ENCODE measurements at places on chromosomes 4 and X.

- DNase-seq: no peak
Observed at GRCh38 chrX:57901466-57901865, 8.8 kb downstream of the ZXDA start.

GRCh38 chr4:75179510-75179909, 246.6 kb downstream of the PARM1 start:
- DNase-seq: no peak

GRCh38 chrX:153504445-153505016, 9.8 kb downstream of the BGN start:
- DNase-seq: no peak

DNA sequence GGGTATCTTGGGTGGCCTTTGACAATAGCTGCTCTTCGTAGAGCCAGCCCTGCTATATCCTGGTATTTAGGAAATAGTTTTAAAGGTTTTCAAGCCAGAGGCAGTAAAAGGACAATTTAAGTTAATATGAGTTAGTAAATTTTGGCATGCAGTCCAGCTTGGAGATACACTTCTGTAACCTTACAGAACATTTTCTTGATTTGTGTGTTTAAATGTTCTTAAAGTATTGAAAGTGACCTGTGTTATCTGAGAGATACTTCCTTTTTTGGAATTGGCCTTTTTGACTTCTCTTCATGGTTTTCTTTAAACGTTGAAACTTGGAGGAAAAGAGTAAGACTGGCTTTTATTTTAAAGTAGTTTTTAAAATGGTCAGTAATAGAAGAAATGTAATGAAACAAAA, 25.5 kb downstream of the PDLIM5 start:
- no peak for DNase-seq

DNA sequence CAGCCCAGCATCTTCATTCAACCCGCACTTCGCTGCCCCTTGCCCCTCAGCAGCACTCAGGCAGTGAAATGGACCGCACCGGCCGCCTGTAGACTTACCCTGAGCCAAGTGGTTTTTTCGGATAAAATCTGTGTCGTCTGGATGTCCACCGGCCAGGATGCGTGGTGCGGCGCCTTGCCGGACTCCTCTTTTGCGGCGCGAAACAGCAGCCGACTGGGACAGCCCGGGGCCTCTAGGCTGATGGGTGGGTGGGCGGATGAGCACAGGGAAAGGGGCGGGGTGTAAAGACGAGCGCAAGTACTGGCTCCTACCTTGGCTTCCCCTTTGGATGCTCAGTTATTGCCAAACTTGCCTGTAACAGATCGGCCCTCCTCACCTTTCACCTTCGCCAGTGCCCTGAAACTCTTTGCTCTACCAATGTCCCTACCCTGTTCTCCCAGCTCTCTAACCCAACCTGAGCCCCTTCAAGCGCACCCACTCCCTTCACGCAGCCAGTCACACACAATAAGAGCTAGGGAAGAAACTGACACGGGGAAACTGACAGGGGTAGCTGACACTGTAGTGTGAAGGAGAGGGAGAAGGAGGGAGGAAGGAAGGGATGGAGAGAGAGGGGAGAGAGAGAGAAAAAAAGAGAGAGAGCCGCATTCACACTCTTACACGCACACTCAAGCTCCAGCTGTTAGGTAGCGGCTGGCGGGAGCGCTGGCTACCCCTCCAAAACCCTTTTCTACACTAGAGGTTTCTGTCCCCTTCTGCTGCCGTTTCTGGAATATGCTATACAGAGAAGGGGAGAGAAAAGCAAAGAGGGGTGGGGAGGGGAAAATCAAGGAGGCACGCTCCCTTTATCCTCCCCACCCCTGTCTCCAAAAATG, 559 bp downstream of the TRPC5 start:
- no peak for DNase-seq

DNA sequence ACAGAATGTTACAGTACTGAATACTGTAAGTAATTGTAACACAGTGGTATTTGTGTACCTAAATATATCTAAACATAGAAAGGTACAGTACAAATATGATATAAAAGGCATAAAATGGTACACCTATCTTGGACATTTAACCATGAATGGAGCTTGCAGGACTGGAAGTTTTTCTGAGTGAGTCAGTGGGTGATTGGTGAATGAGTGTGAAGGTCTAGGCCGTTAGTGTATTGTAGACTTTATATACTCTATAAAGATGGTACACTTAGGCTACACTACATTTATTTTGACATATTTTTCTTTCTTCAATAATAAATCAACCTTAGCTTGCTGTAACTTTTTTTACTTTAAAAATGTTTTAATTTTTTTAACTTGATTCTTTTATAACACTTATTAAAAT, 422.5 kb upstream of the FSTL5 start:
- peak; percentile 0 for DNase-seq

GRCh38 chrX:68894513-68895340, 65.9 kb downstream of the EFNB1 start:
- peak; percentile 20 for DNase-seq

DNA sequence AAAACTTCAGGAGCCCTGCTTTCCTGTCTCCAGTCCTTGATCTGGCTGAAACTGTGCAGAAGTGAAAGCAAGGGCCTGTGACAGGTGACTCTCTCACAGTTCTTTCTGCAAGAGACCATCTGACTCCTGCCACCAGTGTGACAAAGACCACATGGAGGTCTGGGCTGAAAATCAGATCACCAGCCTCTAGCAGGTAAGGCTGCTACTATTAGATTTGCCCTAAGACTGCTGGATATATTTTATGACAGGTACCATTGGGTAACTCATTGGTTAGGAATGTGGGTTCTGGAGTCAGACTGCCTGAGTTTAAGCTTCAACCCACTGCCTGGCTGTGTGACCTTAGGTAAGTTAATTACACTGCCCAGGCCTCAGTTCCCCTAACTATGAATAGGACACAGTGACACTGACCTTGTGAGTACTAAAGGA, 163.3 kb upstream of the SLC7A11 start:
- no peak for DNase-seq

DNA sequence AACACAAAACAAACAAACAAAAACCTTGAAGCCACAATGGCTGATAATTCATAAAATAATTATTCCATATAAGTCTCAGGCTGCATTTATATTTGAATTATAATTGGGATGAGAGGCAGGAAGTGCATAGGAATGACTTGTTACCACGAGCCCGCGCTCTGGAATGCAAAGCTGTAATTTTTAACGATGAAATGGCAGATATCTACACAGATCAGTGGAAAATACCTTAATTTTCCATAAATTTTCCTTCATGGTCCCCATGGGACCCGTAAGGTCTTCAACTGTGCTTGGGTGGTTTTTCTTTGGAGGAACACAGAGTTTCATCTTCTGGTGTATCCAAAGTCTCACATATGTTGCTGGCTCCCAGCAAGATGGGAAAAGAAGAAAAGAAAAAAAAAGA, 226.8 kb downstream of the SHOX start:
- peak; percentile 53 for DNase-seq

DNA sequence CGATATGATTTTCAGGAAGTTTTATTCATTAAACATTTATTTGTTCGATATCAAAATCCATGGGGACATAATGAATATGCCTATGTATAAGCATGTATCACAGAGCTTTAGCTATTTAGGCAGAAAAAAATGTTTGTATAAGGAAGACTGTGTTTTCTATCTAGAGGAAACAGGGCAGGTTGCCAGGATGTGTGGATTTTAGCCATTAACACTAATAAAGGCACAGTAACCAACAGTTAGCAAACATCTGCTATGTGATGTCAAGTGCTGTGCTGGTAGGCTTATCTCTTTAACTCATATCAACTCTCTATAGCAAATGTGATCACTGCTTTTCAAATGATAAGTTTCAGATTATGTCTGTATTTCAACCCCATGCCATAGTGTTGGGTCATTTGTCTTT, 708.9 kb upstream of the HS3ST1 start:
- DNase-seq: no peak

GRCh38 chrX:12956704-12957534, 18.0 kb upstream of the TMSB4X start:
- DNase-seq: peak; percentile 77

- peak; percentile 53 for DNase-seq
Observed at GRCh38 chr4:88219099-88219498, 60.7 kb upstream of the ABCG2 start.

- no peak for DNase-seq
Observed at GRCh38 chrX:66756717-66757116, 117.8 kb upstream of the EDA2R start.

GRCh38 chr4:153663667-153664066, 20.4 kb upstream of the TLR2 start:
- no peak for DNase-seq

GRCh38 chr4:81807386-81807785, 335.7 kb upstream of the RASGEF1B start:
- no peak for DNase-seq

DNA sequence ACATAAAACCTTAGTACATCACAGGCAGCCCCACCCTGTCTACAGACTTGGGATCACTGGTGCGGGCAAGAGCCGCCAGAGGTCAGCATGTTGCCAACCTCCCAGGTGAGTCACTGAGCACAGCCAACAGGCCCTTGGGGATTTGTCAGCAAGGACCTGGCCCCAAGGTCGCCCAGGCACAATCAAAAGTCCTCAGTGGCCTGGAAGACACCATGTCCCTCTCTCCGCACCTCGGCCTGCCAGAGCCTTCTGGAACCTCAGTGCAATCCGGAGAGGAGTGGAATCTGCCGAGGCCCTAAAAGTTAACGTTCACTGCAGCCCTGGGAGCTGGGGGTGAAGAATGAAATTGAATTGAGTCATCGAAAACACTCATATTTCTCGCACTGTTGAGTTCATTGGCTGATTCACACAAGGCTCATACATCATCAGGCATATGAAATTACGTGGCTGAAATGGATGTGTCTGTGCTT, 74.3 kb downstream of the WFS1 start:
- DNase-seq: peak; percentile 42

- DNase-seq: peak; percentile 83
Observed at GRCh38 chr4:85968945-85969819, 390.7 kb downstream of the MAPK10 start.

DNA sequence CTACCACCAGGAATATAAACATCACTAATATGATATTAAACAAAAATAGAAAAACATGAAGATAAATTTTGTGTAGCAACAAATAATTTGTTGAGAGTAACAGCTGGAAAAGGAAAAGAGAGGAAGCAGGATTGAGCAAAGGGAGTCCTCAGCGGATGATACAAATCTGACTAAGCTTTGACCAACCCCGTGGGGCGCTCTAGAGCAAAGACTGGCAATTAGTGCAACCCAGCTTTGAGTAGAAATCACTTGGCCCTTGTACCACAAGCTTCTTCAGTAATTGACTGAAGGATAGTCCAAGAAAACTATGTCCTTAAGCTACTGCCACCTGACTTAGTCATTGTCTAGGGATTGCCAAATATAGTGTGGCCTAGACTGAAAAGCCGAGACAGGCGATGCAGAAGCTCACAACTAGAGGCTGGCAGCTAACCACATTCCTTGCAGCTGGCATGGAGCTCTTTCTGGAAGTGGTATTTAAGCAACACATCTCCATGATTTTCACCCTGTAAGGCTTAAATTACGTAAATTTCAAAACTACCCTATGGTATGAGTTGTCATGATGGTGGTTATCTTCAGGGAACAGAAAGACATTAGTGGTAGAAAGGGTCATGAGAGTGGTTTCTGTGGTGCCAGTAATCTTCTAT, 396.0 kb downstream of the PDGFC start:
- peak; percentile 8 for DNase-seq

GRCh38 chr4:148962539-148963290, 520.5 kb upstream of the NR3C2 start:
- peak; percentile 84 for DNase-seq

GRCh38 chrX:155027509-155028066, 944 bp downstream of the FUNDC2 start:
- peak; percentile 45 for DNase-seq

- no peak for DNase-seq
Observed at GRCh38 chrX:5526191-5526590, 702.5 kb downstream of the NLGN4X start.

DNA sequence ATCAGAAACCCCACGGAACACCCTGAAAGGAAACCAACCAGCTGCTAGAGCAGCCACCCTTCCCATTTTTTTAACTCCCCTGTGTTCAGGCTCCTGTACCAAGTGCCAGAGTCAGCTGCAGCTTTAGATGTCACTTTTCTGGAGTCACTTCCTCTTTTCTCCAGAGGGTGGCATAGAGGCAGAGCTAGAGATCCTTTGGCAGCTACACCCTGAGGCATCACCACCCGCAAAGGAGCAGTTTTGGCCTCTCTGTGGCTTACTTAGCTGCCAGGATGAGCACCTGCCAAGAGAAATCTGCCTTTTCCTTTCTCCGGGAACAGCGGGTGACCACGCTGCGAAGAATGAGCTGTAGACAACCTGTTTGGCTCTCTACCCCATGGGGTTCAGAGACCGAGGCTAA, 58.0 kb upstream of the CHRDL1 start:
- peak; percentile 4 for DNase-seq

GRCh38 chrX:44274096-44274495, 69.4 kb downstream of the EFHC2 start:
- peak; percentile 2 for DNase-seq

DNA sequence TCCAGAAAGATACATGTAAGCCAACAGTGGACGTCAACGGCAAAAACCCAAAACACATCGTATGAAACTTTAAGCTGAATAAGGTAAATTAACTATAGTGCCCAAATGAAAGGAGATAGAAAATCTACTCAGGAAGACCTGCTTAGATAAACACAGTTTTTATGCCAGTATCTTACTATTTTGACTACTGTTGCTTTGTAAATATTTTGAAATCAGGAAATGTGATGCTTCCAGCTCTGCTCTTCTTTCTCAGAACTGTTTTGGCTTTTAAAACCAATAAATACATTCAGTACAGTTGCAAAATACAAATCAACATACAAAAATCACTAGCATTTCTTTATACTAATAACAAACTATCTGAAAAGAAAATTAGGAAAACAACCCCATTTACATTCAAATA, 83.8 kb downstream of the SMARCA5 start:
- DNase-seq: no peak

GRCh38 chr4:30769093-30769492, 48.9 kb downstream of the PCDH7 start:
- no peak for DNase-seq

- DNase-seq: peak; percentile 42
Observed at GRCh38 chrX:107628662-107629539, 591 bp downstream of the PRPS1 start.

DNA sequence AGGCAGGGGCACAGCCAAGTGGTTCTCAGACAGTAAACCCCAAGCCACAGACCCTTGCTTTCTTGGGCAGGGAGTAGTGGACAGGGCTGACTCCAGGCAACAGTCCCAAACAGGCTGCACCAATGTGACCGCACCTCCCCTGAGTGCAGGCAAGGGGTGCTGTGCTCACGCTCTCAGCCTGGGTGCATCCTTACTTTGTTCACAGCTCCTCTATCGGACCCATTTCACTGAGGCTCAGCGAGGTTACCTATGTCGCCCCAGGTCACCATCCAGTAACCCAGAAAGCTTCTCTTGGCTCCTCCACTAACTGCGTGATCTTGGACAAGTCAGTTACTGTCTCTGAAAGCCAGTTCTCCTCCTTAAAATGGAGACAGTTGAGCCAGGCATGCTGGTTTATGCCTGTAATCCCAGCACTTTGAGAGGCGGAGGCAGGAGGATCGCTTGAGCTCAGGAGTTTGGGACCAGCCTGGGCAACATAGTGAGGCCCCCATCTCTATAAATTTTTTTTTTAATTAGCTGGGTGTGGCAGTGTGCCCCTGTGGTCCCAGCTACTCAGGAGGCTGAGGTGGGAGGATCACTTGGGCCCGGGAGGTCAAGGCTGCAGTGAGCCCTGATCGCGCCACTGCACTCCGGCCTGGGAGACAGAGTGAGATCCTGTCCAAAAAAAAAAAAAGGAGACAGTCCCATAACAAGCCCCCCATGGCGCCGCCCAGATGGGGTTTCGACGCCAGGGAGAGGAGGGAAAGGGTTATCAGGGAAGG, 823 bp upstream of the MAN2B2 start:
- no peak for DNase-seq
